Chondrocyte (in vitro differentiated cells): ENCODE measurements at places on chromosomes 5 and 9.
A peak's percentile ranks its signal among the peaks of the same experiment; 100 is the strongest.

DNA sequence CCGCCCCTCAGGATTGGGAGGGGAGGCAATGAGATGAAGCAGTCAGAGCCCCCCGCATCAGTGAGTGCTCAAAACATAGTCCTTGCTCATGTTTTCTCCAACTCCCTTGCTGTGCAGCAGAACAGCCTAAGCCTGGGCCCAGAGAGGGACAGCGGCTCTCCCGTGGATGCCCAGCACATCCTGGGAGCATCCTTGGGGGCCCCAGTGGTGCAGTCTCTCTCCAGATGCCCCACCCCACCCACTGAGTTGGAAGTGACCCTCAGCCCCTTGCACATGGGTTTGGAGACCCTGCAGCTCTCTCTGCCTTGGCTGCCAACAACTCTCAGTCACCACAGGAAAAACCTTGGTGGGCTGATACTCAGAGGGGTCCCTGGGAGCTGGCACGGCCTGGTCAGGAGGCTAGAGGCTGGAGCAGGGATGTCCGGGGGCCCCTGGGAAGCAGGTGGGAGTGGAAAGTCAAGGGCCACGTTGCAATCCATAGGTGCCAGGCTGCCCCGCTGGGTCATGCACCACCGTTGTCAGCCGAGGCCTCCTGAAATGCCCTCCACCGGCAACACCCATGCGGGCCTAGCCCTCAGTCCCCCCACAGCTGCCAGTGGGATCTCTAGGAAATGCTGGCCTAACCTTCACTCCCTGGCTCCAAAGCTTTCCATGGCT is 242.5 kb downstream of the PBX3 start:
- peak; percentile 81 for DNase-seq

DNA sequence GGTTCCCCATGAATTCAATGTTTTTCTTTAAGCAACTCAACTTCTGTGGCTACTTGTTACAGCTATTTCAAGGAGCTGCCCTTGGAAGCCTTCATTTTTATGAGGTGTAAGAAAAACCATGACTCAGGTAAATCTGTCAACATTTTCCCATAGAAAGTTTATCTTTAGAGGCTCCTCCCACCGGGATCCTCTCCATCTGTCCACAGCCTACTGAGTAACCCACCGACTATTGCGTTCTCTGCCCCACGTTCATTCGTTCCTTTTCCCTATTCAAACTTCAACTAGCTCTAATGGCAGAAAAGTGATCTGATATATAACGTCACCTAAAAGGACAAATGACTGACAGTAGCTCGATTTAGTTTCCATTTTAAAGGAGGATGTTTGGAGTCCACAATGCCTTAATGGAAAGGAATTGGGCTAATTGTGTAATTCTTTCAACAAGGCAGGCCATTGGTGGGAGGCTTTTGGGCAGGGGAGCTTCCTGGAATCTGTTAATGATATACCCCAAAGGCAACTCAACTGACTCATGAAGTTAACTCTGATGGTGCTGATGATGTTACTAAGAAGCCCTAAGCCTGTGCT is 29.3 kb upstream of the NR3C1 start:
- DNase-seq = no peak

DNA sequence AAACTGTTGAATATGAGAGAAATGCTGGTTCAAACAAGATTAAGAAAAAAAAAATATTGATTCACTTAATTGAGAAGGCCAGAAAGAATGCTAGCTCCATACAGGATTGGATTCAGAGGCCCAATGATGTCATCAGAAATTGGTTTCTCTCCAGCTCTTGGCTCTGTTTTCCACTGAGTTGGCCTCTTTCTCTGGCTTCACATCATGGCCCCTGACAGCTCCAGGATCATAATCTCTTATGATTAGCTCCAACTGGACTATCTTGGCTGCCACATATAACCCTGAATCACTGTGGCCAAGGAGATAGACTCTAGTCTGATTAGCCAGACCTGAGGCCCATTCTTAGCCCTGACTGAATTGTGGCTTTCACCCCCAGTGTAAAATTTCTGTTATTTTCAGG is 244.7 kb upstream of the GRAMD2B start:
- DNase-seq = no peak

GRCh38 chr5:180645274-180646204 is 3.9 kb downstream of the FLT4 start:
- DNase-seq = peak; percentile 79

DNA sequence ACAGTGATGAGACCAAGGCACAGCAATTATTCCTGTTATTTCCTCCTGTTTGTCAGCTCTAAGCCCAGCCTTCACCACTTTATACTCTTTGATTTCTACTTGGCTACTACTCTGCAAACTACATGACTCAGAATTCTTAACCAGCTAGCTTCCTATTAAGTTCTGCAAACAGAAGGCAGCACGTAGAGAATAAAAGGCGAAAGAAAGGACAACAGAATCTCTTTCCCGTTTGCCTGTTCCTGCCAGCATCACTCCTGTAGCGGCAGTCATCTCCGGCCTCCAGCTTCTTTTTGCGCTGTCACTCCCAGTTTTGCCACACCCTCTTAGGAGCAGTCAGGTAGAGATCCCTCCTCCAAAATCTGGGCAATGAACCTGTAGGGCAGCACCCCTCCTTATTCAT is 29.9 kb downstream of the DPYSL3 start:
- DNase-seq = no peak

GRCh38 chr9:131835151-131835910 is 95.5 kb upstream of the RAPGEF1 start:
- no peak for DNase-seq

GRCh38 chr5:4572311-4573100 is 567.6 kb upstream of the ADAMTS16 start:
- DNase-seq = no peak

- DNase-seq = no peak
Observed at GRCh38 chr5:118185018-118185417, 803.3 kb downstream of the DTWD2 start.

GRCh38 chr9:75844321-75844720 is 46.2 kb upstream of the PCSK5 start:
- DNase-seq = no peak

DNA sequence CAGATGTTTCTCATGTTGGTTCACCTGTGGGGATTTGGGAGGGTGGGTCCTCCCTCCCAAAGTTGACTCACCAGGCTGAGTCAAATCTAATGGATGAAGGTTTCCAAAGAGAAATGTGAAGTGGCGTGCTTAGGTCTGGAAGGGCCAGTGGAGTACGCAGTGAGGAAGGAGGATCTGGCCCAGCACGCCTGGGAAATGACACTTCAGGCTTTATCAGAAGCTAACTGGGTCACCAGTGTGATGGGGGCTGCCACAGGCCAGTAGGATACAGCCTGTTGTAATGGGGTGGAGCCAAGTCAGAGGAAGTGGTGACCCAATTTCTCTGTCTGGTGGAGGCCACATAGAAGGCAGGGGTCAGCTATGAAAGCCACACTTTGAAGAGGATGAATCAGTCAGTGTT is 18.0 kb downstream of the POLR1E start:
- no peak for DNase-seq

DNA sequence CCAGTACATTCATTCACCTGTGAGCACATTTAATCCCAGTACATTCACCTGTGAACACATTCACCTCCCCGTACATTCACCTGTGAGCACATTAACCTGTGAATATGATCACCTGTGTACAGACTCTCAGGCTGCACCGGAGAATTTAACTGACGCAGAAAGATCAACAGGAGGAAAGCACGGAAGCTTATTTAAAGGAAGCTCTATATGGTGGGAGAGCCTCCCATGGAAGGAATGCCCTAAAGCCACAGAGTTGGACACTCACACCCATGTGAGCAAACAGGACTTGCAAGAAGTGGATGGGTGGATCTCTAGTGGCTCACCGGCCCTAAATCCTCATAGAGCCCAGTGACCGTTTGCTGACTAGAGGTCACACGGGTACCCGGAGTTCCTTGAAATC is 38.2 kb downstream of the TRIP13 start:
- DNase-seq = no peak

DNA sequence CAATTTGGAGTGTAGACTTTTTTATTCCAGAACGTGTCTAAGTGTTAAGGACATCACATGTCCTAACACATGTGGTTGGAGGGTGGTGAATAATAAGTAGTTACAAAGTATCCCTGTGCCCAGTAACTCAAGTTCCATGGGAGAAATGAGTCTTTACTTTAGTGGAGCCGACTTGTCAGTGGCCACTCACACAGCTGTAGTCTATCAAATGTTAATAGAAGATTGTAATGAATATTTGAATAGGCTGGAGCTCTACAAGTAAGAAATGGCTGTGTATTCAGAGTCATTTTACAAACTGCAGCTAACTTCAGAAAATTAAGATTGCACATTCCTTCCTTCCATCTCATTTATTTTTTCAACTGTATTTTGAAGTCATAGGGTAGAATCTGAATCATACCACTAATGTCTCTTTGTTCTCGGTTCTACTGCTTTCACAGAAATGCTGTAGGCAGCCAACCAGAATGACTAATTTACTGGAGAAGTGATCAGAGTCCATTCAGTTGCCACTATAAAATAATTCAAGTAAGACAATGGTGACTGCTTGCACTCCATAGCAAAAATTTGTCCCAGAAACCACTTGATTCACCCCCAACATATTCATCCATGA is 394.8 kb downstream of the NR2F1-AS1 start:
- DNase-seq = no peak

DNA sequence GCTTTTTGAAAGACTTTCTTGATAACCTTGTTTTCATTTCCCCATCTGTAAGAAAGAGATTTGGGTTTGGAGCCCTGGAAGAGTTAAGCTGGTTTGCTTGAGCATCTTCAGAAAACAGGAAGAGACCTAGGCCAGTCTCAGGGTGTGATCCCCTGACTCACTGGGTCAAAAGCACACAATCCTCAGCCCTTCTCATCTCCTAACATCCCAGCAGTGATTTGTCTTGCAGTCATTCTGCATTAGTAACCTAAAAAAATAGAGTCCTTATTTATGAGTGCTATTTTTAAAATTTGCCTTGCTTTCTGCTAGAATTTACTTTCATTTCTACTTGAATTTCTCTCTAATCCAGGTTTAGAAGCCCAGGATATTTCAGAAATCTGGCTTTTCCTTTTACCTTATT is 16.4 kb upstream of the ARSB start:
- DNase-seq = no peak

DNA sequence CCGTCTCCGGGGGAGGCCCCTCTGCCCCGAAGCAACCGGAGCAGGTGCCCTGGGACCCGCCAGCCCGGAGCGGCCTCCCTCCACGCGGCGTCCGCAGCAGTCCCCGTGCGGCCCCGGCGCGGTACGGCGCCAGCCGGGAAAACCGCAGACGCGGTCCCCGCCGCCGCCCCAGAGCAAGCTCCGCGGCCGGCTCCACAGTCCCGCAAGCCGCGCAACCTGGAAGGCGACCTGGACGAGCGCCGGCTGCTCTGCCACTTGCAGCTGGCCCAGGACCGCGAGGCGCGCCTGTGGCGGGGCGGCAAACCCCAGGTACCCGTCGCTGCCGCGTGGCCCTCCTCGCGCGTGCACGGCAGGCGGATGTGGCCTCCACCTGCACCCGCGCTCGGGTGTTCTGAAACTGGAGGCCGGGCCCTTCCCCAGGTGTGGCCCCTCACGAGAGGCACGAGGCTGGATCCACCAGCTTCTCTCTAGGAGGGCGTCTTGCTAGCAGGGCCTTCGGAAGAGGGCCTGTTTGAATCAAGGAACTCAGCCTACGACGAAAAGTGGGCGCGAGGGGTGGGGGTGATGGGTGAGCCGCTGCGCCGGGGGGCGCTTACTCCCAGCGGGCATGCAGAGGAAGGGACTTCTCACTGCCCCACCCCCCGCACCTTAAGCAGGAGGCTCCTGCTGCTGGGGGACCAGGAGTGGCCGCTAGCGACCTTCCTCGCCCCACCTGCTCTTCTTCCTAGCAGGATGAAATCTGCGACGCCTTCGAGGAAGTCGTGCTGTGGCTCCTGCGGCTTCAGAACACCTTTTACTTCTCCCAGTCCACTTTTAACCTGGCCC is 602 bp downstream of the CCNI2 start:
- peak; percentile 75 for DNase-seq

- DNase-seq = no peak
Observed at GRCh38 chr9:90064248-90064647, 459.4 kb downstream of the GADD45G start.

DNA sequence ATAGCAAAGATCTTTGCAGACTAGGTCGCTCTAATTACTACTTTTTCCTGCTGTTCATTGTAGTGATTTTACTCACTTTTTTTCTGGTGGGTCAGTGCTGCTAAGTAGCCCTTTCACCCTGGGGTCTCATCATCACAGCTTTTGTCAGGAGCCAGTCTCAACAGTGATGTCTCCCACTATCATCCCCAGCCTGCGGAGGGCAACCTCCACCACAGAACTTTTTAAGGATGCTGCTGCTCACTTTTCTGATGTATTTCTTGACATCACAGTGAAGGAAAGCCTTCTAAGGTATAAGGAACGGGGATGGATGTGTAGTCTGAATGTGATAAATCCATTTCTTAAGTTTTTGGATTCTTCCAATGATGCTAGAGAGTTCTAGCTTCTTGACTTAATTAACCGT is 242.5 kb upstream of the RIOK2 start:
- no peak for DNase-seq

GRCh38 chr5:158485604-158486081 is 614.1 kb downstream of the EBF1 start:
- DNase-seq = no peak
